ENCODE measurements at places on chromosomes 3 and 15. TPM values are rescaled to one million over a fixed set of nuclear protein-coding genes. Genes with fewer than 3 reads are reported as not detected.

HRG gene
- not detected for total RNA-seq

GPR176 gene
- not detected for total RNA-seq

CHRNA7 gene
- not detected for total RNA-seq

SAMMSON gene
- not detected for total RNA-seq

P2RY12 gene
- 1.9 TPM for total RNA-seq

NR2F2 gene
- not detected for total RNA-seq

FRMD5 gene
- not detected for total RNA-seq

CPA3 gene
- total RNA-seq: 1.1 TPM

DNA sequence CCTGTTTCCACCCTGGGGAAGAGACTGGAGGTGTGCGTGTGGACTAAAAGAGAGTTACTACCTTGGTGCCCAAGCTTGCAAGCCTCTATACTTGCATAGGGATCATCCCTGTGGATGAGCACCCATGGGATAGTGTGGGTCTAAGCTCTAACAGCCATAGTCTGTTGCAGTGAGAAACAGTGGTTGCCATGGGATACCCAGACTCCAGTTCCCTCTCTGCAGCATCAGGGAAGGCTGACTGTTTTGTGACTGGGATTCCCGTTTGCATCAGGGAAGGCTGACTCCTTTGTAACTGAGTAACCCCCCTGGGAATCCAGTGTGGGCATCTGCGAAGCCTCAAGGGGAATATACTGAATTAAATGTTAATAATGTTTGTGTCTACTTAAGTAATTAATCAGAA, 196.1 kb downstream of the ZNF621 start:
- no peaks in the 10 kb centered on the region for H3K4me1 ChIP-seq
- H3K36me3 ChIP-seq: no peaks in the 10 kb centered on the region
- H3K27ac ChIP-seq: no peak overlapping the region
- no peak for DNase-seq

- H3K4me1 ChIP-seq: peaks cover 66% of the 10 kb centered on the region
- peak; percentile 44 for DNase-seq
- no peaks in the 10 kb centered on the region for H3K36me3 ChIP-seq
- H3K4me3 ChIP-seq: peak overlapping the region; percentile 92
- peak overlapping the region; percentile 61 for H3K27ac ChIP-seq
Observed at GRCh38 chr3:66499881-66500575, 794 bp downstream of the LRIG1 start.

GRCh38 chr15:71841563-71841962, 31.2 kb downstream of the NR2E3 start:
- no peaks in the 10 kb centered on the region for H3K36me3 ChIP-seq
- no peaks in the 10 kb centered on the region for H3K27me3 ChIP-seq
- no peak overlapping the region for H3K27ac ChIP-seq
- H3K4me3 ChIP-seq: no peak overlapping the region

GRCh38 chr3:65886391-65886790, 152.3 kb downstream of the MAGI1 start:
- no peaks in the 10 kb centered on the region for H3K27me3 ChIP-seq
- no peaks in the 10 kb centered on the region for H3K4me1 ChIP-seq
- no peaks in the 10 kb centered on the region for H3K36me3 ChIP-seq
- DNase-seq: no peak
- H3K4me3 ChIP-seq: no peak overlapping the region
- H3K27ac ChIP-seq: no peak overlapping the region

- no peaks in the 10 kb centered on the region for H3K27me3 ChIP-seq
- DNase-seq: no peak
- no peak overlapping the region for H3K27ac ChIP-seq
- peaks cover 70% of the 10 kb centered on the region for H3K4me1 ChIP-seq
Observed at GRCh38 chr15:91864664-91865063, 11.2 kb downstream of the SLCO3A1 start.

- H3K27me3 ChIP-seq: no peaks in the 10 kb centered on the region
- H3K27ac ChIP-seq: no peak overlapping the region
- H3K4me3 ChIP-seq: no peak overlapping the region
Observed at GRCh38 chr3:189276444-189277219, 104.9 kb downstream of the TPRG1 start.

DNA sequence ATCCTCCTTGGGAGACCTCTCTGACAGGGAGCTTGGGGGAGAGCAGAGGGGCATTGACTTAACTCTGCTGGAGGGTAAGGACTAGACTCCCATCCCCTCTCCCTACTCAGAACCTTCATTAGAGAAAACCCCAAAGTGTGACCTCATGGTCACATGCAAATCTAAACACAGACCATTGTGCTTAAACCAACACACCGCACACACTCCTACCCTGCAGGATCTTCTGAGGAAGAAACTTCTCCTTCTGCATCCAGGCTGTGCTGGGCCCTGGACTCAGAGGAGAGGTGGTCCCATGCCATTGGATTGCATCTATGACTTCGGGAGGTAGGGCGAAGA, 805 bp upstream of the PARP16 start:
- H3K4me1 ChIP-seq: peaks cover 24% of the 10 kb centered on the region
- peak overlapping the region; percentile 76 for H3K4me3 ChIP-seq
- H3K27ac ChIP-seq: peak overlapping the region; percentile 78
- no peak for DNase-seq

- peaks cover 14% of the 10 kb centered on the region for H3K27me3 ChIP-seq
- H3K4me1 ChIP-seq: no peaks in the 10 kb centered on the region
- H3K4me3 ChIP-seq: no peak overlapping the region
- no peak for DNase-seq
- no peak overlapping the region for H3K27ac ChIP-seq
- no peaks in the 10 kb centered on the region for H3K36me3 ChIP-seq
Observed at GRCh38 chr3:150931745-150932144, 26.5 kb upstream of the MINDY4B start.

DNA sequence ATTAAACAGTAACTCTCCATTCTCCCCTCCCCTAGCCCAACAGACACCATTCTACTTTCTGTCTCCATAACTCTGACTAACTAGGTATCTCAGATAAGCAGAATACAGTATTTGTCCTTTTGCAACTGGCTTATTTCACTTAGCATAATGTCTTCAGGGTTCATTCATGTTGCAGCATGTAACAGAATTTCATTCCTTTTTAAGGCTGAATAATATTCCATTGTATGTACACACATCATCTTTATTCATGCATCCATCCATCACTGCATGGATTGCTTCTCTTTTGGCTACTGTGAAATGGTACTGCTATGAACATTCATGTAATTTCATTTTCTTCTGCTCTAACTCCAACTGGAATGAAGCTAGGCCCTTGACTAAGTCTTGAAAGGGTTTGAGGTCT, 2.0 kb upstream of the PTPN23 start:
- H3K4me3 ChIP-seq: no peak overlapping the region
- H3K27ac ChIP-seq: no peak overlapping the region
- H3K27me3 ChIP-seq: no peaks in the 10 kb centered on the region
- H3K36me3 ChIP-seq: peaks cover 3% of the 10 kb centered on the region

- no peak overlapping the region for H3K4me3 ChIP-seq
- no peak overlapping the region for H3K27ac ChIP-seq
- peaks cover 3% of the 10 kb centered on the region for H3K4me1 ChIP-seq
- no peak for DNase-seq
- no peaks in the 10 kb centered on the region for H3K36me3 ChIP-seq
Observed at GRCh38 chr3:8325306-8325705, 176.3 kb upstream of the LMCD1 start.

- H3K4me1 ChIP-seq: no peaks in the 10 kb centered on the region
- no peak overlapping the region for H3K4me3 ChIP-seq
- peaks cover 1% of the 10 kb centered on the region for H3K27me3 ChIP-seq
- no peak overlapping the region for H3K27ac ChIP-seq
- H3K36me3 ChIP-seq: no peaks in the 10 kb centered on the region
Observed at GRCh38 chr3:56052188-56052587, 416.1 kb downstream of the ERC2 start.

DNA sequence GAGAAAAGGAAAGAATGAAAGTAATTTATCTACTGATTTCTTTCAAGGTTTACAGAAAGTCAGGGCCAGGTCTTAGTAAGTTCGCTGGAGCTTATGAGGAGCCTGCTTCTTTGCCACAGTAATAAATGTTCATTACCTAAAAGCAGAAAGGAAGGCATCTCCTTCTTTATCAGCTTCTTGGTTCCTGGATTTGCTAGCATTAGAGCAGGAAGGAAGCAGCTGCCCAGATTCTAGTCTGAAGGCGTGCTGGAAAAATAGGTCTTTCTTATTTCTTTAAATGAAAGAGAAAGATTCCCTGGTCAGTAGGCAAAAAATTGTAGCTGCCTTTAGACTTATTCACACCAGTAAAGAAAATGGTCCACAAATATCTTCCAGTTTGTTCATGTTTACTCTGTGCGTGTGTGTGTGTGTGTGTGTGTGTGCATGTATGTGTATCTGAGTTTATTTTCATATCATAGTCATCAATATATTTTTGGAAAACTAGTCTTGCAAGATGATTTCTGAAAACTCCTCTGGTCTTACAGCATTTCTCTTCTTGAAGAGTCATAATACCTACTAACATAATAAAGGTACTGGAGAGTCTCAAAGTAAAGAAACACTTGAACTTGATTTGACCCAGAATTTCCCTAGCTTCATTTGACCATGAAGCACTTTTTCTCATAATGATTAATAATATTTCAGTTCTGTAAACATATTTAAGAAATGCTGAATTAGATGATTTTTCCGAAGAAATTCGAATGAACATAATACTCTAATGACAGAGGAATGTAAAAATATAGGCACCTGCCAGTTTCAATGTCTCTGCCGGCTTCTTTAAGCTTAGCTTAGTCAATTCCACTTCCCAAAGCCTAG, 255.3 kb upstream of the ZPLD1 start:
- H3K27ac ChIP-seq: no peak overlapping the region
- no peaks in the 10 kb centered on the region for H3K36me3 ChIP-seq

DNA sequence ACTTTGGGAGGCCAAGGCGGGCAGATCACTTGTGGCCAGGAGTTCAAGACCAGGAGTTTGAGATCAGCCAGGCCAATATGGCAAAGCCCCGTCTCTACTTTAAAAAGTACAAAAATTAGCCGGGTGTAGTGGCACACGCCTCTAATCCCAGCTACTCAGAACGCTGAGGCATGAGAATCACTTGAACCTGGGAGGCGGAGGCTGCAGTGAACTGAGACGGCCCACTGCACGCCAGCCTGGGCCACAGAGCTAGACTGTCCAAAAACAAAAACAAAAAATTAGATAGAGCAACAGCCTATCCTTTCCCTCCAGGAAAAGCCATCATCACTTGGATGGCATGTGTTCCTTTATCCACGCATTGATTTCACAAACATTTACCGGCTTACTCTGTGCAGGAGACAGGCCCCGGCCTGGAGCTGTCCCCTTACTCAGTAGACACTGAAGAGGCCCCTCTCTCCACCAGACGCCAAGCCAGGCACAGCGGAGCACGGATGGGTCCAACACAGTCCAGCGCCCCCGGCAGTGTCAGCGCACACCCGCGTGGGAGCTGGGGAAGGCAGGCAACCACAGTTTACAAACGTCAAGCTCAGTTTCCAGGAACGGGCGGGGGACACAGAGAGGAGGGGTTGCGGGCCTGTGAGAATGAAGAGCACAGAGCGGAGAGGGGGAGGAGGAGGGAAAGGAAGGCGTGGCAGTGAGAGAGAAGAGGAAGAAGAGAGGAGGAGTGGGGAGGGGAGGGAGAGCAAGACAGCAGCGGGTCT, 3.1 kb downstream of the GP5 start:
- H3K36me3 ChIP-seq: no peaks in the 10 kb centered on the region
- no peak overlapping the region for H3K4me3 ChIP-seq
- peaks cover 30% of the 10 kb centered on the region for H3K4me1 ChIP-seq
- peaks cover 16% of the 10 kb centered on the region for H3K27me3 ChIP-seq
- H3K27ac ChIP-seq: no peak overlapping the region

DNA sequence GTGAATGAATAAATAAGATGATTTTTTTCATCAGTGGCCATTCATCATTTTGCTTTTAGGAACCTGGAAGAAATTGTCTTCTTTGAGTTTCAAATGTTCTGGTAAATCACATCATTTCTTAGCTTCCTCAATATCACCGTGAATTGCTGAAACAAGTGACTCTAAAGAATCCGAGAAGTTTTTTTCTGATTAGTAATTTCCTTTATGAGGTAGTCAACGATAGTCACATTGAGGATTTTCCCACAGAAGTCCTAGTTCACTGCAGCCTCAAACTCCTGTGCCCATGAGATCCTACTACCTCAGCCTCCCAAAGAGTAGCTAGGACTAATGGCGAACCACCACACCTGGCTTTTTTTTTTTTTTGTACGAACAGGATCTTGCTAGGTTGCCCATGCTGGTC, 3.6 kb upstream of the TMPRSS7 start:
- no peak for DNase-seq
- no peak overlapping the region for H3K27ac ChIP-seq
- peaks cover 5% of the 10 kb centered on the region for H3K27me3 ChIP-seq

DNA sequence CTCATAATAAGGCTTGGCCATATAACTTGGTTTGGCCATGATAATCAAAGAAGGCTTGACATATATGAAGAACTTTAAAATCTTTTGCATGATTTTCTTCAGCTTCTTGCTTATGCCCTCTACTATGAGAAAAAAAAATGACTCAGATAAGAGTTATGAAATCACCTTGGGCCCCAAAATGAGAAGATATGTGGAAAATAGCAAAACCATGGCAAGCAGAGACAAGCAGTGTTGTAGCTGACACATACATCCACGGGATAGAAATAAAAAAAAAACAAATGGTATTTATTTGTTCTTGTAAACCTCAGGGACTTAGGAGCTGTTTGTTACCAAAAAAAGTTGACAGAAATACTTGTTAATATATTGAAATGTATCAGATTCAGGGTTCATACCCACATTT, 614.8 kb upstream of the BCHE start:
- H3K27me3 ChIP-seq: no peaks in the 10 kb centered on the region
- H3K27ac ChIP-seq: no peak overlapping the region
- DNase-seq: no peak
- H3K36me3 ChIP-seq: no peaks in the 10 kb centered on the region
